WTC11 (cell line): ENCODE measurements at places on chromosomes 6 and 20. TPM values are rescaled to one million over a fixed set of nuclear protein-coding genes. Genes with fewer than 3 reads are reported as not detected.

- DNase-seq = no peak
Measured at GRCh38 chr20:2986466-2986865, 57.0 kb upstream of the GNRH2 start.

IP6K3 gene
- 0.44 to 1.1 TPM (median 0.89 TPM) in 3 replicates for total RNA-seq

DNA sequence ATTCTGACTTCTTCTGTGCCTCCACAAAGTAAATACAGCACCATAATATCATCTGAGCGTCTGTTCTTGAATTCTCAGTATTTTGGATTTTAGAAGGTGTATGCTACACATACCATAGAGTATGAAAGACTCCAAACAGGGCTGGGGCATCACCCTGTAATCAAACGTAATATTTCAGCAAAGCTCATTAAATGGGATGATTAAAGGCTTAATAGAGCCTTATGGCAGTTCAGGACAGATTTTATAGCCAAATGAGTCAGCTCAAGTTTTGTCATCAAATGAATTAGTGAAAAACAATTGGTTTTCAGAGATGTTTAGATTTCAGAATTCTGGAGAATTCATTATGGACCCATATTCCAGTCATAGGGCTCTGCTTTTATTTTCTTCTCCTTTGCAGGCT lies 68.9 kb downstream of the TULP4 start:
- DNase-seq = no peak

DNA sequence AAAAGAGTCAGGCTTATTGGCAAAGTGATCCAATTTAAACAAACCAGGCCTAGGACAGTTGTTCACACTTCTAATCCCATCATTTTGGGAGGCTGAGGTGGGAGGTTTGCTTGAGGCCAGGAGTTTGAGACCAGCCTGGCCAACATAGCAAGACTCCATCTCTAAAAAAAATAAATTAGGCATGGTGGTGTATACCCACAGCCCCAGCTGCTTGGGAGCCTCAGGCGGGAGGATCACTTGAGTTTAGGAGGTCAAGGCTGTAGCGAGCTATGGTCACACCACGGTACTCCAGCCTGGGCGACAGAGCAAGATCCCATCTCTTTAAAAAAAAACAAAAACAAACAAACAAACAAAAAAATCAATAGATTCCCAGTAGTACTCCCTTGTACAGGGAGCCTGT lies 86.8 kb downstream of the SASH1 start:
- no peak for DNase-seq

ENPP5 gene
- 9.1 to 10.8 TPM (median 9.3 TPM) in 3 replicates for total RNA-seq

DNA sequence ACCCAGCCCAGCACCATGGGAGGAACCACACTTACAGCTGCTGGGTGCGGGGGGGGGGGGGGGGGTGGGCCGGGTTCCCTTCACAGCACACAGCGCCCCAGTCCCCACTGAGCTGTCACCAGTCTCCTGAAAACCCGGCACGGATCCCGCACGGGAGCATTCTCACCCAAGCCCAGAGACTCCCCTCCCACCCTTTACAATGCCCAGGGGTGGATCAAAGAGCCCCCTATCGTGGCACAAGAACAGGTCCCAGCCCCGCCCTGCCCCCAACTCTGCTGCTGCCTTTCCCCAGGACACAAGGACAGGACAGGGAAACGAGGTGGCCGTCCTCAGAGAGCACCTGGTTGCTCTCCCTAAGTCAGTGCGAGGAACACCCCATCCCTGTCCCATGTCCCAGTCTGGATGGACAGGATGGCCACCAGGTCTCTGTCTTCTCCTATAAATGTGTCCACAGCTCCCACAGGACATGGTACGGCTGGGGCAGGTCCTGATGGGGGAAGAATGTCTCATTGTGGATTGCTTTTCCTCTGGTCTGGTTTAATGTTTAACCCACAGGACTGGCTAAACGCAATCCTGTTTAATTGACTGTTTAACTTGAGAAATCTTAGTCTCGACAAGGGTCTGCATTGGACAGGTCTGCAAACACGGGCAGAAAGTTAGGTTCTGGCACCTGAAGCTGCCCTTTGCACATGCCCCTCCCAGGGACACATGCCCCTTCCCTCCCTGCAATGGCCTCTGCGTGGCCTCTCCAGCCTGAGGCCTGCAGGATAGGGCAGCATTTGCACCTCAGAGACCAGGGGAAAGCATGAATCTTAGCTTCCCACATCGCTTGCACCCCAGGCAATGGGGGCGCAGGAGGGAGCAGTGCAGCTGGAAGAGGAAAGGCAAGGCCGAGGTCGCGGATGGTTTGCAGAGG lies 45.3 kb downstream of the DACT2 start:
- DNase-seq = no peak

- DNase-seq = peak; percentile 7
Measured at GRCh38 chr6:170093276-170093657, 197.6 kb downstream of the DLL1 start.

NKAIN4 gene
- total RNA-seq = 7.2 to 11.0 TPM (median 9.6 TPM) in 3 replicates

SPAG4 gene
- total RNA-seq = 3.5 to 8.6 TPM (median 8.4 TPM) in 3 replicates

DNA sequence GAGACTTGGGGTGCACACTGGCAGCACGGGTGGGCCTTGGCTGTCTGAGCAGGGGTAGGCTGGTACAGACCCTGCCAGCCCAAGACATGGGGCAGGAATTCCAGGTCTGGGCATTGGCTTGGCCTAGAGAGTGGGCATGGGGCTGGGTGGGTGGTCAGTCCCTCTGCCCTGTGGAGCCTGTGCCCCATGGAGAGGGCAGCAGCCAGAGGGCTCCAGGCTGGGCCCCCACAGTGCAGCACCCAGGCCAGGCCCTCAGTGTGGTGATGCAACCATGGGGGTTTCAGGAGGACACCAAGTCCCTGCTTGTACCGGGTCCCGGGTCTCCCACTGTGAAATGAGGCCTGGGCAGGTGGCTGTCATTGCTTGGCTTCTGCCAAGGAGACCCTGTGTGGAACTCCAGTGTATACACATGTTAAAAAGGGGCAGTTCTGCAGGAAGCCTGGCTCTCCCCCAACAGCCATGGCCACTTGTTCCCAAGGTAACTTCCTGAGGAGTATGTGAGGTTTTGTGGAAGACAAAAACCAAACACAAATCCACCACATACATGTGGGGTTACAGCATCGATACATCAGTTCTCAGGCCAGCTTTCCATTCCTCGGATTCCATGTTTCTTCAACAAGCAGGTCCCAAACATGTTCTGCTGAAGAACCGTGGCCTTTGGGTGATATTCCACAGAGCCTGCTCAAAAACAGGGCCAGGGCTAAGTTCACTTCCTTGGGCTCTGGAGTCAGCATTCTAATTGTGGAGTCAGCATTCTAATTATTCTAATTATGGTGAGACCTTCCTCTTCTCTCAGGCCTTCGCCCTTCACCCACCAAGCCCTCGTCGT lies 77.3 kb downstream of the DACT2 start:
- DNase-seq = no peak

SGK2 gene
- 0.74 to 1.2 TPM (median 0.99 TPM) in 3 replicates for total RNA-seq

SLC17A9 gene
- total RNA-seq = 26.2 to 41.7 TPM (median 30.8 TPM) in 3 replicates
